RCC 7860 (cell line): ENCODE measurements at places on chromosomes 3 and 15.

DNA sequence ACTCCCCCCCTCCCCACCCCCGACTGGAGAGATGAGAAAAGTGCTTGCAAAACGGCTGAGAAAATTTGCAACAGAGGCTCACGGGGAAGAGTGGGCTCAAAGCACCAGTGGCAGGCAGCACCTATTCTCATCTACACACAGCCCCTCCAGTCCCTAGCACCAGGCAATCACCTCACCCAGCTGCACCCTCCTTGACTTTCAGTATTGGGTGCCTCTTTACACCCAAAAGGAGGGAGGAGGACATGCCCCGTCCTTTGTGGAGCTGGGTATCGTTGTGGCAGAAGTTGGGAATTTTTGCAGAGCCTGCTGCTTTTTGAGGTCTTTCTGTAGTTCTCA lies 182.8 kb upstream of the TOPAZ1 start:
- DNase-seq, result no peak

DNA sequence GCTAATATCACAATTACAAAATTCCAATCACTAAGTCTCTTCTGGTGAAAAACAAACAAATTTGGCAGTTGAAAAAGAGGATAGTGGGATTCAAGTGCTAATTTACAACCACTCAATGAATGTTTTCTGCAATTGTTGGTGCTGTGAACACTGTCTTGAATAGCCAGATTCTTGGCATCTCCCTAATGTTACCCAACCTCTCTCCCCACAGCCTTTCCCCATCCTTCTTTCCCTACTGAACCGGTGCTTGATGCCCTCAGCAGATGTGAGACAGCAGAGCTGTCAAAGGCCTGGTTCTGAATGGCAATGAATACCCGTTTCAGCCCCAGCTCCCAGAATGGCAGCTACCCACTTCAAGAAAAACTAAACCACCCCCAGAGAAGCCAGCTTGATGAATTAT lies 22.5 kb upstream of the BHLHE40 start:
- no peak for DNase-seq

DNA sequence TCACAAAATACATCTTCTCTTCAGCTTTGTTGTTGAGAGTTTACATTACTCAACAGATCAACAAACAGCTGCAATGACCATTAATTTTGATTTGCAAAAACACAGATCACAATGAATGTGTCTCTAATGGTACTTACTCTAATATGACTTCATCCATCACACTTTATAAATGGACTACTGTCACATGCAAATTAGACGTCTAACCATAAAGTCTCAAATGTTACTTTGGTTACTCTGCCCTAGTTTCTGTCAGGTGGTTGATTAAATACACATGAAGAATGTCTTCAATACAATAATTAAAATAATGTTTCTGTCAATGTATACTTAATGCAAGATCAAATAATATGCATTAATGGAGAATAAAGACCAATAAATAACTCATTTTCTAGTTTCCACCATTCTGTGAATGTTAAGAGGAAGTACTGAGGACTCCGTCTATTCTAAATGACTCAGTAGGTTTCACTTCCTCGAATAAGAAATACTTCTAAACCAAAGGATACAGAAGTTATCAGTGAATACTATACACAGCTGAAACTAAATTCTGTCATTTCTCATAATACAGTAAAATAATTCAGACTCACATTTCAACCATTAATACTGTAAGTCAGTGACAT lies 145.8 kb downstream of the CBLB start:
- no peak for DNase-seq

DNA sequence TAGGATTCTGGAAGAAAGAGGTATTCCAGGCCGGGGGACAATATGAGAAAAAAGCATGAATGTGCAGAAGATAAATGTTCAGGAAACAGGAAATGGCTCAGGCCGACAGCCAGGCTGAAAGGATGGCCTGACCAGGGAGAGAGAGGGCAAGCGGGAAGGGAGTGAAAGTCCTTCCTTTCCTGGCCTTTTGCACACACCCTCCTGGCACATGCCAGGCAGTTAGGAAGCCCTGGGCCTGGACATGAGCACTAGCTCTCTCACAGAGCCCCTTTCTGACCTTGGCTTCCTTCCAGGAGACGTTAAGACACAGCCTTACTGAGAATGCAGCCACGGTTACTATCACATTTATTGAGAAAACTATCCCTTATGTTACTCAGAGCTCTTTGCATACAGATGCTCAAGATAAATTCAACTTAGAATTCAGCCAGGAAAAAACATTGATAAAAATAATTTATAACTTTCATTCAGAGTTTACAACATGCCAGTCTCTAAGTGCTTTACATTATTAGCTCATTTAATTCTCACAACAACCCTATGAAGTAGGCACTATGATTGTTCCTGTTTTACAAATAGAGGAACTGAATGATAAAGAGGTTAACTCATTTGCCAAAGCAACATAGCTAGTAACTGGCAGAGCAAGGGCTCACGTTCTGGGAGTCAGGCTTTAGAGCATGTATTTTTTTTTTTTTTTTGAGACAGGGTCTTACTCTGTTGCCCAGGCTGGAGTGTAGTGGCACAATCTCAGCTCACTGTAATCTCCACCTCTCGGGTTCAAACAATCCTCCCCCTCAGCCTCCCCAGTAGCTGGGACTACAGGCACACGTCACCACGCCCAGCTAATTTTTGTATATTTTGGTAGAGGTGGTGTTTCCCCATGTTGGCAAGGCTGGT lies 39.4 kb upstream of the SMAD3 start:
- DNase-seq, result peak; percentile 83

GRCh38 chr15:45612790-45613415 lies 21.9 kb upstream of the SQOR start:
- peak; percentile 14 for DNase-seq

DNA sequence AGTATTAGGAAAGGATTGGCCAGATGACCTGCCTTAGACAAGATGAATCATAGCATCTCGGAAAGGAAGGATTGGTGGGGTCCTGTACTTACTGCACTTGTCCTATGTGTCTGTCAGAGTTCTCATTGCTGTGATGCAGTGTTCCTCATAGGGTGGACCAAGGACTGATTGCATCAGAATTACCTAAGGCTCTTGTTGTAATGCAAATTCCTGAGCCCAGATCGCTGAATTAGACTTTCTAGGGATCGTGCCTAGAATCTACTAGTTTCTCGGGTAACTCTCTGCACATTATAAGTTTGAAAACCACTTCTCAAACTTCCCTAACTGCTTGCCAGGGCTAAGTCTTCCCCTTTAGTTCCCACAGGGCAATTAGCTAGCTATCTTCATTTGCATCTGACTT lies 74.9 kb upstream of the SKOR1 start:
- no peak for DNase-seq

GRCh38 chr3:78497767-78498166 lies 1270.0 kb downstream of the ROBO1 start:
- DNase-seq, result no peak

DNA sequence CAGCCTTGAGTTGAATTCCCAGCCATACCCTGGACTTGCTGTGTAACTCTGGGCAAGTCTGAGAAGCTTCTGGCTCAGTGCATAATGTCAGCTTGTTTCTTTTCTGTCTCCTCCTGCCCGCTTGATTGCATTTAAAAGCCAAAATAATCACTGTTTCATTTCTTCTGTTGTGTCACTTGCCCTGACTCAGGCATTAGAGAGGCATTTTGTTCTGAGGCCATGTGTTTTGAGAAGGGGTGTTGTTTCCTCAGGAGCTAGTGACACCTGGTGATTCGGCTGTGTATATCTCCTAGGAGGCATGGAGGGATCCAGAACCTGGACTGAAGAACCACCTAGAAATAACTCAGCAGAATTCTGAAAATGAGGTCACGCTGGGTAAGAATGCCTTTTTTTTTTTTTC lies 16.0 kb downstream of the WDR73 start:
- peak; percentile 28 for DNase-seq

GRCh38 chr3:52056968-52057811 lies 819 bp upstream of the DUSP7 start:
- DNase-seq, result peak; percentile 96

- DNase-seq, result no peak
Observed at GRCh38 chr3:178246004-178246403, 290.2 kb upstream of the KCNMB2 start.

- peak; percentile 44 for DNase-seq
Observed at GRCh38 chr15:73800662-73801345, 47.7 kb upstream of the INSYN1 start.

DNA sequence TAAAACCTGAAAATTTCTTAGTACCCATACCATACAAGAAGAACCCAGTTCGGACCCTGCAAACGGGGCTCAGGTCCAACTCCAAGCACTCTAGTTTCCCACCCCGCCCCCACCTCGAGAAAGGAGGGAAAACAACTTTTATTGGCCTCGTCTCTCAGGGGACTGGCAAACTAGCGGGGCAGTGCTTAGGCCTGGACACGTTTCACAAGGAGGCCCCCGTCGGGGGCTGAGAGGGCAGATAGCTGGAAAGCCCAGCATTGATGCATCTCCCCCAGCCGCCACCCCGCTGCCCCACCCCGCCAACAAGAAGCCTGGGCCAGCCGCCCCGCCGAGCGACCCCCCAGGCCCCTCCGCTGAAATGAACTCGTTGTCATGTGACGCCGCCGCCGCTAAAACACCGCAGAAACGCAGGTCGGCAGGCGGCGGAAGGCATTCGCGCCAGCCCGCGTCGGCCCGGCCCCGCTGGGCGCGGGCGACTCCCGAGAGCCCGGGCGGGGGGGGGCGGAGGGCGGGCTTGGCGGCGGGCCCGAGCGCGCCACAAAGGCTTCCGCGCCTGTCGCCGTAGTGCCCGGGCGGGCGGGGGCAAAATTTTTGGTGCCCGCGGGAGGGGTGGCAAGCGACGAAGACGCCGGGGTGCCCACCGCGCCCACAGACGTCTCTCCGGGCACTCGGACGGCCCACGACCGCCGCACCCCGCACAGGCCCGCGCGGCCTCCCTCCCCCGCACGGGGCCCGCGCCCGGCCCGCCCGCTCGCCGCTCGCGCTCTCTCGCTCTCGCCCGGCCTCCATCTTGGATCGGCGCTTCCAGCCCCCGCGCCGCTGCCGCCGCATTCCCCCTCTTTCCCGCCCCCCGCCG lies 634 bp downstream of the STAG1 start:
- DNase-seq, result peak; percentile 72

DNA sequence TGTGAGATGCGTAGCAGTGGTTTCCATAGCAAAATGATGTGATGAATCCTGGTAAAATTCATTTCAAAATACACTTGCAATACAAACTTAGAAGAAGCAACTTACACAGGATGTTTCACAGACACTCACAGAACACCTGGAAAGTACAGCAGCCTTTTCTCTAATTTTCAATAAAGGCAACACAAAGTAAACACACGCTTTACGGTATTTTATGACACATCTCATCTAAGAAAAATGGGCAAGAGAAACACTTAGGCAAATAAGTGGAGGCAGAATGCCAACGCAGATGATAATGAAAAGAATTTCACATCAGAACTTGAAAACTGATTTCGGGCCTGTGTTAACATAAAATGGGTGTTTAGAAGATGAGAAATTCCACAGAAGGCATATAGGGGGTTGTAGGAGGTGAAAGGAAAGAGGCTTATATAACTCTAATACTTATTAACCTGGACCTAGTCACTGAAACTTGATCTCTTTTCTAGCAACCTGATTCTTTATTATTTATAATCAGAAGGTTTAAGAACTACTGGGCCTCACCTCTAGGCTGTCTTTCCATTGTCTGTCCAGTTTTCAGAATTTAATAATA lies 25.6 kb upstream of the MAP3K13 start:
- peak; percentile 33 for DNase-seq

GRCh38 chr3:139491966-139492365 lies 15.7 kb upstream of the RBP2 start:
- DNase-seq, result no peak

DNA sequence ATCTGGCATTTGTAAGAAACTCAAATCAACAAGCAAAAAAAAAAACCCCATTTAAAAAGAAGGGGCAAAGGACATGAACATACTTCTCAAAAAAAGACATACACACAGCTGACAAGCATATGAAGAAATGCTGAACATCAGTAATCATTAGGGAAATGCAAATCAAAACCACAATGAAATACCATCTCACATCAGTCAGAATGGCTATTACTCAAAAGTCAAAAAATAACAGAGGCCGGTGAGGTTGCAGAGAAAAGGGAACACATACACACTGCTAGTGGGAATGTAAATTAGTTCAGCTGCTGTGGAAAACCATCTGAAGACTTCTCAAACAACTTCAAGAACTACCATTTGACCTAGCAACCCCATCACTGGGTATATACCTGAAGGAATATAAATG lies 199.4 kb upstream of the THBS1 start:
- DNase-seq, result no peak

GRCh38 chr3:154973851-154974250 lies 106.3 kb upstream of the MME start:
- DNase-seq, result no peak

DNA sequence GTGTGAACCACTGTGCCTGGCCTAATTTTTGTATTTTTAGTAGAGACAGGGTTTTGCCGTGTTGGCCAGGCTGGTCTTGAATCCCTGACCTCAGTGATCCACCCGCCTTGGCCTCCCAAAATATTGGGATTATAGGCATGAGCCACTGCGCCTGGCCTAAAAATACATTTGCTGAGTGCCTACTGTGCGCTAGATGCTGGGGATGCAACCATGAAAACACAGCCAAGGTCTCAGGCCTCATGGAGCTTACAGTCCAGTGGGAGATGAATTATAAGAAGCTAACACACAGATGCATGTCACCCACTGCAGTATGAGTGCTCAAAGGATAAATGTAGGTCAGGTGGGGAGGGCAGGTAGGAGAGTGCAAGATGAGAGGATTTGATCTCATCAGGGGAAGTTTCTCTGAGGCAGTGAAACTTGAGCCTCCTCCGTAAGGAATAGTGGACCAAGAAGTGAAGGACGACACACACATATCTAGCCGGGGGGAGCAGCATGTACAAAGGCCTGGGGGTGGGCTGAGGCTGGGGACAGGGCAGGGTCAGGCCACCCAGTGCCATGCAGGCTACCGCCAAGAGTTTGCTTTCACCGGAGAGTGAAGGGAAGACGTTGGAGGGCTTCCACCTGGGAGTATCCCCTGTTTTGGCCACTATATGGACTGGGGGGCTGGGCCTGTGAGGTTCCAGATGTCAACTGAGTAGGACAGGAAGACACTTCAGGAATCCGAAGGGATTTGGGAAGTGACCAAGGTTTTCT lies 24.3 kb downstream of the IRAK2 start:
- DNase-seq, result no peak
